ENCODE measurements at places on chromosomes 2 and 18.

GRCh38 chr2:57296795-57297517 is 749.6 kb upstream of the VRK2 start:
- DNase-seq: no peak

- DNase-seq: no peak
Observed at GRCh38 chr2:128450211-128451024, 131.8 kb upstream of the HS6ST1 start.

DNA sequence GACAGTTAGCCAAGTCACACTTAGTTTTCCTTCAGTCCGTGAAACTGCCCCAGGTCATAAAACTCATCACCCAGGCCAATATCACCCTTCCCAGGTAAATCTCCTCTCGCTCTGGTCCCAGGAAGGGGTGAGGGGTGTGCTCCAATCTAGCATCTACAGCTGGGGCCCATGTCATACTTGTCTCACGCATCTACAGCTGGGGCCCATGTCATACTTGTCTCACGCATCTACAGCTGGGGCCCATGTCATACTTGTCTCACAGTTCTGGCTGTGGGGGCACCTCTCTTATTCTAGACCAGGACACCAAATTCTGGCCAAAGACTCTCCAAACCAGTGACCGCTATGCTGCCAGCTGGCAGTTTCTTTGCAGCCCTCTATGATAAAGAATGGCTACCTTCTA is 123.3 kb upstream of the DLGAP1 start:
- DNase-seq: no peak

GRCh38 chr18:66621816-66622576 is 18.1 kb upstream of the CDH19 start:
- no peak for DNase-seq

DNA sequence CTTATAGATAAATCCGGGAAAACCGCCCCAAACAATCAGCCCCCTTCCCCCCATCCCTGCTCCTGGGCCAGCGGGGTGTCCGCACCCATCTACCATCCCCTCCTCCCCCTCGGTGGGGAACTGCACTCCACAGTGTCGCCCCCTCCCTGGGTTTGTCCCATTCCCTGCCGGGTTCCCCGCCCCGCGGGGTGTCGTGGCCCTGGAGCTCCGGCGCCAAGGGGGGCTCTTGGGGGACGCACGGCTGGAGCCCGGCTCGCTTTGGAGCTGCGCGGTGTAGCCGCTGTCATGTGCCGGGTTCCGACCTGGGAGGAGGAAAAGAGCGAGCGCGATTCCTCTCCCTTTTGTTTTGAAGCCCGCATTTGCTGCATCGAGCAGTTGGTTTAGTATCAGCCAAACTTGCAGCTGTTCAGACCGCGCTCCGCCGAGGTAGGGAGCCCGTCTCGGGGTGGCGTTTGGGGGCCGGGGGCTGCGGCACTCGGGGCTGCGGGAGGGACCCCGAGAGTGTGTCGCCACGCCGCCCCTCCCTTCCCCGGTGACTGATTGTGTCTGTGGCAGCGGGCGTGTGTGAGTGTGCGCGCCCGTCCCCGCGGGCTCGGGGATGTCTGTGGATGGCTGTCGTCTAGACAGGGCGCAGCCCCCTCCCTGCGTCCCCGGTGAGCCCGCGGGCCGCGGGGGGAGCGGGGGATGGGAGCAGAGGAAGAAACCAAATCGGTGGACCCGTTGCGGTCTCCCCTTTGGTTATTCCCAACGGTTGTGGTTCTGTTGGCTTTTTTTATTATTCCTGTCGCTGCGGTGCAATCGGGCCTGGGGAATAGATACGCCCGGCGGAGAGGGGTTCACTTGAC is 797 bp downstream of the CTIF start:
- peak; percentile 59 for DNase-seq

GRCh38 chr18:13306583-13306982 is 88.0 kb downstream of the LDLRAD4 start:
- DNase-seq: no peak

Measured in SJSA1 (cell line).